Hair follicular keratinocyte (primary cell): ENCODE measurements at places on chromosomes 16 and 17. TPM values are rescaled to one million over a fixed set of nuclear protein-coding genes. Genes with fewer than 3 reads are reported as not detected.

Gene ALOX12
- 0.57 and 1.2 TPM in 2 replicates for total RNA-seq

Gene GJD3
- not detected in 2 replicates for total RNA-seq

Gene TBC1D3I
- total RNA-seq: 0.08 TPM in 1 of 2 replicates, not detected in the other

Gene TNFRSF17
- not detected in 2 replicates for total RNA-seq

Gene HES7
- 0.80 and 1.2 TPM in 2 replicates for total RNA-seq

Gene NPIPA1
- 17.0 and 28.3 TPM in 2 replicates for total RNA-seq

Gene PIK3R5
- total RNA-seq: 0.23 and 0.38 TPM in 2 replicates

Gene CIITA
- total RNA-seq: 0.04 TPM in 1 of 2 replicates, not detected in the other

Gene C16orf92
- not detected in 2 replicates for total RNA-seq

Gene TNP2
- total RNA-seq: not detected in 2 replicates

Gene KCNJ12
- 0.08 TPM in 2 replicates for total RNA-seq

Gene ATXN7L3
- 47.5 and 55.4 TPM in 2 replicates for total RNA-seq

Gene TSPOAP1
- total RNA-seq: 0.47 TPM in 1 of 2 replicates, not detected in the other

Gene CASKIN2
- total RNA-seq: 6.3 and 9.5 TPM in 2 replicates

Gene SLC5A10
- not detected in 2 replicates for total RNA-seq

Gene PPL
- total RNA-seq: 27.0 and 51.1 TPM in 2 replicates

Gene ZG16
- not detected in 2 replicates for total RNA-seq

Gene MYH8
- not detected in 2 replicates for total RNA-seq

Gene NPIPB8
- total RNA-seq: 0.11 TPM in 1 of 2 replicates, not detected in the other

Gene AXIN2
- 0.23 TPM in 1 of 2 replicates, not detected in the other for total RNA-seq

Gene GNAO1
- total RNA-seq: under 0.01 TPM in 1 of 2 replicates, not detected in the other

Gene GPR179
- total RNA-seq: not detected in 2 replicates

Gene NAGS
- total RNA-seq: 17.1 TPM in 2 replicates

Gene HLF
- not detected in 2 replicates for total RNA-seq

Gene CHST6
- total RNA-seq: 1.1 and 3.0 TPM in 2 replicates

Gene TLCD2
- total RNA-seq: 0.99 and 1.2 TPM in 2 replicates

Gene SOST
- 0.15 TPM in 1 of 2 replicates, not detected in the other for total RNA-seq

Gene HBQ1
- 0.78 and 2.2 TPM in 2 replicates for total RNA-seq

Gene ASB16
- total RNA-seq: not detected in 2 replicates

Gene CTRB2
- not detected in 2 replicates for total RNA-seq

Gene TEKT1
- total RNA-seq: not detected in 2 replicates

Gene LMF1
- total RNA-seq: 12.9 and 26.4 TPM in 2 replicates

Gene MYL11
- not detected in 2 replicates for total RNA-seq
